Astrocyte of the hippocampus (primary cell): ENCODE measurements at places on chromosomes 1 and 21.

- DNase-seq: no peak
Observed at GRCh38 chr1:229022595-229023333, 248.1 kb upstream of the RAB4A start.

DNA sequence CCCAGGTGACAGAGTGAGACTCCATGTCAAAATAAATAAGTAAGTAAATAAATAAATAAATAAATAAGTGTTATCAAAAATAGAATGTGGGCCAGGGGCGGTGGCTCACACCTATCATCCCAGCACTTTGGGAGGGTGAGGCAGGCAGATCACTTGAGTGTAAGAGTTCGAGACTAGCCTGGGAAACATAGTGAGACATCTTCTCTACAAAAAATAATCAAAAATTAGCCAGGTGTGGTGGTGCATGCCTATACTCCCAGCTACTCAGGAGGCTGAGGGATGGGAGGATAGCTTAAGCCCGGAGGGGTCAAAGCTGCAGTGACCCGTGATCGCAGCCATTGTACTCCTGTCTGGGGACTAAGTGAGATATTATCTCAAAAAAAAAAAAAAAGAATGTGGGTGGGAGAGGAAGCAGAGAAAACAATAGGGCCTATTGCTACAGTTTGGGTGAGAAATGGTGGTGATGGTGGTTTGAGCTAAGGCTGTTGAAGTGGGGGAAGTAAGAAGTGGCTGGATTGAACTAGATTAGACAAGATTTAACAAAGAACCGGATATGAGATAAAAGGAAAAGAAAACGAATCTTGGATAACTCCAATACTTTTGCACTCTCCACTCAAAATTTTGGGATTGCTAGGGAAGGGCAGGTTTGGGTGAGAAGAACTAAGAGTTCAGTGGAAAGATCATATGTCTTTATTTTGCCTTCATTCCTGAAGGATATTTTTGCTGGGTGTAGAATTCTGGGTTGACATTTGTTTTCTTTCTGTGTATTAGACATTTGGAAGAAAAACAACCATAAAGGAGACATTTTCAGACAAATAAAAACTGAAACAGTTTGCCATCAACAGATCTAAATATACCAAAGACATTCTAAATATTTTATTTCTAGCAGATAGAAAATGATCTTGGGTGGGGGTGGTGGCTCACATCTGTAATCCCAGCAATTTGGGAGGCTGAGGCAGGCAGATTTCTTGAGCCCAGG lies 57.1 kb upstream of the SPOCD1 start:
- DNase-seq: no peak

GRCh38 chr1:42282024-42282579 lies 52.9 kb downstream of the FOXJ3 start:
- DNase-seq: peak; percentile 39

DNA sequence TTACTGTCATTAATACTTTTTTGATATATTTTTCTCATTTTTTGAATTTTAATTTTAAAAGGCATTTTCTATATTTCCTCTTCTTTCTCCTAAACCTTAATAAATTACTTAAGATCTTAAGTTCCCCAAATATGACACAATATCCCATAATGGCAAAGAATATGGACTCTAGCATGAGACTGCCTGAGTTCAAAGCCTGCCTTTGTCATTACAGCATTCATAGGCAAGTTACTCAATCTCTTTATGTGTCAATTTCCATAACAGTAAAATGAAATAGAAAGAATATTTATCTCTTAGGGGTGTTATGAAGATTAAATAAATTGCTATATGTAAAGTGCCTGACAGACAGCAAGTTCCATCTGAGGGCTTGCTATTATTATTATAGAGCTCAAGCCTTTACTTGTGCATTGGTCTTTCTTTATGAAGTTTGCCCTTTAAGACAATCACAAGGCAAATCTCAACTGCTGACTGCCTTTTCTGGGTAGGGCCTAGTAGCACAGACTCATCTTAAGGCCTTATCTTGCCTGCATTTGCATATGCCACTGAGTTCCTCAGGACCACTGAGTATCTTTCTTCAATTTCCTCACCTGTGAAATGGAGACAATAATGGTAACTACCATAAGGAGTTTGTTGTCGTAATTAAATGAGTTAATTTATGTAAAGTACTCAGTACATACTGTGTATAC lies 231.0 kb downstream of the NRIP1 start:
- no peak for DNase-seq

GRCh38 chr1:213371847-213372619 lies 321.0 kb downstream of the RPS6KC1 start:
- no peak for DNase-seq

- no peak for DNase-seq
Observed at GRCh38 chr1:191695865-191696264, 462.4 kb upstream of the RGS18 start.

- DNase-seq: peak; percentile 50
Observed at GRCh38 chr21:37153196-37153934, 80.3 kb downstream of the TTC3 start.

DNA sequence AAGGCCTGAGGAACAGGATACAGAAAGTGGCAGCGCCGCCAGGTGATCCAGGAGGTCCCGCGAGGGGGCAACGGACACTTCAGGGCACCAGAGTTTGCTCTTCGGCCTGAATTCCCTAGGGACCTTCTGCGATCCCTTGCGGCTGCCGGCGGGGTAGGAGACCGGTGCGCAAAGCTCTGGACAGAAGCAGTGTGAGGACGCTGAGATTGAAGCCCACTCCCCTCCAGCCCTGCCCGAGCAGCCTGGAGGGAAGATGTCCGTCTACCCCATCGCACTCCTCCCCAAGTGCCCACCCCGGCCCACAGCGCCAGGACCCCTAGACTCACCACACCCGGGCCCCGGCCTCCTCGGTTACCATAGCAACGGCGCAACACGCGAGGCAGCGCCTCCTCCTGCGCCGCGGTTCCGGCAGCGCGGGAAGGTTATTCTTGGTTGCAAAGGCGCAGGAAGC lies at the start of gene ANKRD45:
Gene ANKRD45, minus strand, starts transcription at position 361 of the 451 bp plus-strand sequence. CDS start 10,433 bp downstream, outside the sequence.
- DNase-seq: peak; percentile 81

DNA sequence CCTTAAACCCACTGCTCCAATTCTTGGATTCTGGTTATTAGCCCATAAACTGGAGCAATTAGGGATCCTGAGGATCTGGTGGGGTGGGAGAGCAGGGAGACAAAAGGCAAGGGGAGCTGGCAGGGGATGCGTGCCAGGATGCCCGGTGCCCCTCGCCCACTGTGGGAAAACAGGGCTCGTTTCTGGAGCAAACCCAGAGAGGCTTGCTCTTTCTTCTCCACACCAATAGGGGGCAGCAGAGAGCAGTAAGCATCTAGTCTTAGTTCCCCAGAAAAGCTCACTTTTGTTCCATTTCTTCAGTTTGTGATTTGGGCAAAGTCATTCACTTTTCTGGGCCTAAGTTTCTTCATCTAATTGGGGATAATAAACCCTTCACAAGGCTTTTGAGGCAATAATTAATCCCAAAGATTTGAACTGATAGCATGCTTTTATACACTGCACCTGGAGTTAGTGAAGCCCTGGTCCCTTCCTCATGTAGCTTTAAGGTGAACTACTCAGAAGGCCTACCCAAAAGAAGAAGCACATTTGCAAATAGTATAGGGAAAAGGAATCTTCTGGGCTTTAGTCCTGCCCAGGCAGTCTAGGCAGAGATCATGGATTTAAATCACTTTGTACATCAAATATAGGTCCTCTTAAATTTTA lies 160.6 kb upstream of the USP24 start:
- peak; percentile 61 for DNase-seq

DNA sequence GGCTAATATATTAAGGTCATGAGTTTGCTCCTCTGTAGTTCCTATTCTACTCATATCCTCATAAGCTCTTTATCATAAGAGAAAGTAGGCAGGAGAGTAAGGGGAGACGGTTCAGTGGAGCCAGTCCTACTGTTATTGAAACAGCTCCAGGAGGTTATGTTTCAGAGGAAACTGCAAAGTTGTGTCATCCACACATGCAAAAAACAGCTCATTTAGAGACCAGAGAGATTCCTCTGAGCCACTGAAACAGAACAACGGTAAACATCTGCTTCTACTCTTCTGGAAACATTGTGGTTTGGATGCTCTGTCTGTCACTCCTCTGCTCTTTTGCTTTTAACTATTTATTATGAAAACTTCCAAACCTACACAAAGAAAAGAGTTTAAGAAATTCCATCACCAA lies 66.3 kb upstream of the PPP2R5A start:
- peak; percentile 73 for DNase-seq

- DNase-seq: peak; percentile 86
Observed at GRCh38 chr21:28636752-28637691, 355.7 kb downstream of the LTN1 start.

DNA sequence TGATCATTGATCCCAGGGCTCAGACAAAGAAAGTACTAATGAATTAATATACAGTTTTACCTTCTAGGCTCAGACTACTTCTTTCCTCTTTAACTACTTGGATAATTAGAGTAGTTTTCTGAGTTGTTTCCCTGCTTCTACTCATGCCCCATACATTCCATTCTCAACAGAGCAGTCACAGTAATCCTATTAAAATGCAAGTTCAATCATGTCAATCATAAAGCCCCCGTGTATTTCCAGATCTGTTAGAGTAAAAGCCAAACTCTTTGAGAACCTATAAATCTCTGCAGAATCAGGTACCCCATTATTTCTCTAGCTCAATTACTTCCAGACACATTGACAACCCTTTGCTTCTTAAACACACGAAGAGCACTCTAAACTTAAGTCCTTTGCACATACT lies 242.1 kb upstream of the PRMT6 start:
- no peak for DNase-seq

- peak; percentile 9 for DNase-seq
Observed at GRCh38 chr1:147214842-147215539, 10.1 kb downstream of the FMO5 start.

GRCh38 chr1:101706366-101706765 lies 290.4 kb downstream of the OLFM3 start:
- DNase-seq: no peak

- DNase-seq: no peak
Observed at GRCh38 chr1:178500091-178500770, 3.5 kb upstream of the CLEC20A start.

DNA sequence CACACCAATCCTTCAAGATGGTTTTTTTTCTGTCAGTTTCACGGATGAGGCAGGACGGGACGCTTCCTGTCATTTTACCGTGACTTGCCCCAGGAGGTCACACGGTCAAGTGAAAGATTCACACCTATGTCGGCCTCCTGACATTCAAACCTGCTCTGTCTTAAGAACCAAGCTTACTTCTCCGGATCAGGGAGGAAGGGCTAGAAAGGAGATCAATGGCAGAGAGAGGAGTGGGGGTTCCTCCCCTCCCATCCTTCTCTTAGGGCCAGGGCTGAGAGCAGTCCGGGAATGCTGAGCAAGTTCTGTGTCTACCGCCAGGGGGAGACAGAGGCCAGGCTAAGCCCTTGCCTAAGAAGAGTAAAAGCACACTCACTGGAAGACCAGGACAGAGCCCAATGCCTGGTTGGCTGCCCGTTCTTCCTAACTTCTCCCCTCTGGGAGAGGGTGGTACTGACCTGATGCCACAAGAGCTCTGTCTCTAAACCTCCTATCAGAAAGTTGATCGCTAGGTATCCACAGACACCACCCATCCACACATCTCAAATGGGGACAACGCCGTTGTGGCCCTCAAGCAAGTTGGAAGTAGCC lies 1.1 kb upstream of the PPM1J start:
- peak; percentile 96 for DNase-seq

DNA sequence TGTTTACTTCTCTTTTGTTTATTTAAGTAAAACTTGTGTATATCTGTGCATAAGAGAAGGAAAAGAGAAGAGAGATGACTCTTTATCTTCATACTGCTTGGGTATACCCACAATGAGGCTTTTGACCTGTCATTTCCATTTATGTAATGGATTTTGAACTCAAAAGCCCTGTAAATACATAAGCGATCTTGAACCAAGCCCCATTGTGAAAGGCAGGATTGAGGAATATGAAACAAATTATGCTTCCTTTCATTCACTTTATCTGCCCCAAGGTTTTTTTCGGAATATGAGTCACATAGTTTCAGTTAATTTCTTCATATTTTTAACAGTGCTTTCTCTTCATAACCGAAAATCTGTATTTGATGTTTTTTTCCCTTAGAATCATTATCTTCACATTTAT lies 21.4 kb downstream of the CNST start:
- DNase-seq: no peak

- no peak for DNase-seq
Observed at GRCh38 chr1:116334868-116335635, 38.0 kb upstream of the ATP1A1 start.

DNA sequence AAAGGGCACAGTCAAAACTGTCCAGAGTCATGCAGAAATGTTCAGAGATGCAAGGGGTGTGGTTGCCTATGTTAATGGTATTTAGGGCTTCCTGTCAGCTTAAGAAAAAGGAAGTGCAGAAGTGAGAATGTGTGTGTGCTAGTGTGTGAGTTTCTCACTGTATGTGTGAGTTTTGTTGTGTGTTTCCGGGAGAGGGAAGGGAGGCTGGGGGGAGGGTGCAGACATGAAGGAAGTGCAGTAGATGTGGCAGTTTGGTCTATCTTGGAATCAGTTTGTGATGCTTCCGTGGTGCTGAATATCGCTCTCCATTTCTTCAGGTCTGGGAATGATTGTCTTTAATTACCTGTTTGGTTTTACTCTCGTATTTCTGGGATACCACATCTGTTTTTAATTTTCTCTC lies 16.5 kb upstream of the ATP6V1G3 start:
- DNase-seq: no peak

DNA sequence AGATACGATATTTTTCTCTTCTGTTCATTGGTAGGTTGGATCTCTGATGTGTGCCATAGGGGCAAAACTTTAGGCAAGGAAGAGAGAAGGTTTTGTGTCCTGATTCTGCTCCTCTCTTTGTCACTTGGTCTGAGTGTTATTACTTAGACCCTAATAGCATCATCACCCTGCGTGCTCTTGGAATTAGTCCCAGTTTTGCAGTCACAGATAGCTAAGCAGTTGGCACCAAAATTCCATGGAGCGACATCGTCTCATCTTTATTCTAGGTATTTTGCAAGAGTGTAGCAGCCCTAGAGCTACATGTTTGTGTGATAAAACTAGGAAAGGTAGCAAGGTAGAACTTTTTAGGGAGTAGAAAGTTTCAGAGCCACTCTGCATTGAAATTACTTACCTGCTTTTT lies 23.8 kb downstream of the PIP5K1A start:
- DNase-seq: peak; percentile 28

- no peak for DNase-seq
Observed at GRCh38 chr21:45180246-45180599, 105.8 kb downstream of the ADARB1 start.

GRCh38 chr1:59903141-59903754 lies 23.3 kb downstream of the CYP2J2 start:
- peak; percentile 46 for DNase-seq

GRCh38 chr1:1050577-1051052 lies 23.5 kb downstream of the RNF223 start:
- DNase-seq: no peak

- DNase-seq: peak; percentile 74
Observed at GRCh38 chr1:41812453-41812852, 106.3 kb downstream of the HIVEP3 start.
